ENCODE measurements at places on chromosomes 2 and 18. TPM values are rescaled to one million over a fixed set of nuclear protein-coding genes. Genes with fewer than 3 reads are reported as not detected.

DNA sequence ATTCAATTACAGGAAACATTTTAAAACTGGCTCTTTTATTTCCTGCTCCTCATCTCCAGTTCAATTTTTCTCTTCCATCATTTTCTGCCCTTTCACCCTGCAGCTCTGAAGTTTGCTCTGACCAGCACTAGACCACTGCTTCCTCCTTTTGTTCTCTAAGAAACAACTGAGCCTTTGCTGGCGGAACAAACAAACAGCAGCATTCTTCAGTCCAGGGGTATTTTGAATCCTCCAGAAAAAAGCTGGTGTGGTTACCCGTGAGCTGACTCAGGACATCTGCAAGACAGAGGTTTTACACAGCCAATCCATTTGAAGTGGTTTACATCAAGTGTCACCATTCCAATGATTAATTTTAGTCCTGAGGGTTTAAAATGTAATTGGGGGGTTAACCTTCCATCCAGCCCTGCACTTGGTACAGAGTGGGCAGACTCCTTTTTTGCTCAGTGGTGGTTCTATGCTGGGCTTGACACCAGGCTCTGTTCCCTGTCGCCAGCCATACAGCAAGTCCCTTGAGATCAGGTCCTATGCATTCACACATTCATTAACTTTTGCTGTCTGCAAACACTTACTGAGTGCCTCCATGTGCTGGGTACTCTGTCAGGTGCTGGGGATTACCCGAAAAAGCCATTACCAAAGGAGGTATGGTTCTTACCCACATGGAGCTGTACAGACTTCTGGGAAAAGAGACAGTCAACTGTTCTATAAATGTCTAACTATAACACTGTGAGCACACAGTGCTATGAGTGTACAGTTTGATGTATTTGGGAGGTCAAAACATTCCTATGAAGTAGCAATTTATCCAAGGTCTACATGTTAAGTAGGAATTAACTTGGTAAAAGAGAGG, 909.4 kb upstream of the GYPC start:
- DNase-seq, result no peak

- DNase-seq, result no peak
These were observed 398.2 kb upstream of the TRIB2 start for GRCh38 chr2:12318427-12319057.

Gene CCDC148
- not detected for total RNA-seq

Gene OXER1
- 1.9 TPM for total RNA-seq

Data from activated T-cell treated with anti-CD3 and anti-CD28 coated beads, Interleukin-2, amount 50 U/mL, for 72 hours (primary cell).